Eye (tissue), 1 donor: ENCODE measurements at places on chromosomes 3 and 15.

DNA sequence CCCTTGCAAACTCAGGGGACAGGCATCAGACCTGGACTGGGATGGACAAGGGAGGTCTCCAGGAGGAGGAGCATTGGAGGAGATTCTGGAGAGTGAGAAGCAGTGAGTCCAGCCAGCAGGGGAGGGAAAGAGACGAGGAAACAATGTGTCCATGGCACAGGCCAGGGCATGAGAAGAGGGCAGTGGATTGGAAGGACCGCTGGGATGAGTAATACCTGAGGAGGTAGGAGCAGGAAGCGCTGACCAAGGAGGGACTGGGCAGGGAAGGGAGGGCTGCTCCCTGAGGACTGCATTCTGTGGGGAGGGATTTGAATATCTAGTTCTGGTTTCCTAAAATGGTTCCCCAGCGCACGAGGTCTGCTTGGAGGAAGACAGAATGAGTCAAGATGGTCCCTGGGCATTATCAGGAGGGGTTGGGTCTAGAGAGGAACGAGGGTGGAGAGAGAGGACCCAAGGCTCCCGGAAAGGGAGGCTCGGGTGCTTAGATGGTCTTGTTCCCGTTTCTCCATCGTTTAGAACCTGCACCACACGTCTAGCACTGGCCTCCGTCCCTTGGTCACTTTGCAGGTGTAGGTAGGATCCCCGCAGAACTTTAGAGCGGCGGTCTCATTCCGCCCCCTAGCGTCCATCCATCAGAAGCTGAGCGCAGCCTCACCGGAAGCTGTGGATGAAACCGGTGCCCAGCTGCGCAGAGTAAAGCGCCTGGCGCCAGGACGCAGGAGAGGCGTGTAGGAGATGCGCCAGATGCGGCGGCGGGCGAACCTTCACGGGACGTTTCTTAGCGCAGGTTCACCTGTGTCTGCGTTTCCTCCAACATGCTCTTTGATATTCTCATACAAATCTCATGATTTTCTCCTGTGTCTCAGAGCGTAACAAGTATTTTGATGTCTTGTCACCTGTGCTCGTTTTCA, 190.7 kb upstream of the NDN start:
- DNase-seq: peak; percentile 81

- no peak for DNase-seq
These were observed 30.1 kb downstream of the CFAP161 start for GRCh38 chr15:81163961-81164800.

GRCh38 chr15:68344600-68344999, 67.1 kb downstream of the FEM1B start:
- DNase-seq: no peak

GRCh38 chr3:12461097-12461649, 23.1 kb upstream of the TSEN2 start:
- DNase-seq: no peak

GRCh38 chr15:26260517-26261133, 397.5 kb upstream of the ATP10A start:
- DNase-seq: peak; percentile 73

DNA sequence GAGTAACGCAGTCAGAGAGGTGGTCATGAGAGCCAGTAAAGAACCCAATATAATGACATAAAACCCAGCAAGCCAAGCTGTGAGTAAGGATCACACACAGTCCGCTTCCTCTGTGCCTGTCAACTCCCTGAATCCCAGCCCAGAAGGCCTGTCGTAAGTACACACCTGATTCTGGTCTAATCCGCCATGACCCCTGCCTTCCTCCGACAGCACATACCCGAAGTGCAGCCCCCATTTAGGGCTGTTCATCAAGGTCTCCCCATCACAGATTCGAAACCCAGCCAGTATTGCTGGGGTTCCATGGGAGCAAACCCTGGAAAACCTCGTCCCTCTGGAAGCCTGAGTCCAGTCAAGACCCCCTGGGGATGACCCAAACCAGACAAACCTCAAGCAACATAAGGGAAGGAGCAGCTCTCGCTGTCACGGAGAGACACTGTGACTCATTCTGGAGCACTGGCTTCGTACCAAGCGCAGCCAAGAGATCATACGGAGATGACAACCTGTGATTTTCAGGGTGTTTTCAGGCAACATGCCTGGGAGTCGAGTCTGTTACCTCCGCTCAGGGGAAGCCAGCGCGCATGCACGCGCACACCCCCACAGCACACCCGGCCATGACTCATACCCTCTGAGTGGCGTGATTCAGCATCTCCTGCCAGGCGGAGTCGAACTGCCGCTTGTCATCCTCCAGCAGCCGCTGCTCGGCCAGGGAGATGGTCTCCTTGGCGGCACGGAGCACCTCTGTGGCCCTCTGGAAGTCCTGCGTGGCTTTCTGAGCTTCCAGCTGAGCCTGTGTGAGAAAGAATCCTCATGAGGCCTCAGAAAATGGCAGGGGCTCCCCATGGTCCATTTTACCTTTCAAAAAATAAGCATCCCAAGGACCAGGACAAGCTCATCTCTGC, 63.0 kb downstream of the SH3BP5 start:
- DNase-seq: no peak

- DNase-seq: no peak
These were observed 17.4 kb downstream of the SLC35A5 start for GRCh38 chr3:112579232-112579631.

DNA sequence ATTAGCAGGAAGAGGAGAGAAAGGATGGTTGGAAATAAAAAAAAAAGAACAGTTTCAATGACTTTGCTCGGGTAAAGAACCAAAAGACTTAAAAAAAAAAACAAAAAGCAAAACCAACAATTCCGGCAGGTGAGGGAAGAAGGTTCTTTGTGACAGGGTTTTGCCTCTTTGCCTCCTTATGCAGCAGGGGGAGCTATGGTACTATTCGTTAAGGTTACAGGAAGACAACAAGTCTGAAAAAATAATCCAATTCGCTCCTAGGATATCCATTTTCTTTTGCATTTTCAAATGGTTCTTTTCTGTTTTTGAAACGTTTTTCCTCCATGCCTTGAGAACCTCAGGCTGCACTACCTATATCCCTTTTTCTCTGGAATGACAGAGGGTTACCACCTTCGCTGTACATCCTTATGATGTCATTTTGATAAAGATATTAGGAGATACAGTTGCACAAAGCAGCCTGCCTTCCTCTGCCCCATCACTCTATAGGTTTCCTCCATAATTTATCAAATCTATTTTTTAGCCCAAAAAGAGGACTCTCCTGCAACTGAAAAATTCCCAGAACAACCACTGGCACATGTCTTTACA, 55.0 kb downstream of the CFAP20DC start:
- DNase-seq: peak; percentile 91

- no peak for DNase-seq
These were observed 3.5 kb upstream of the PLA2G4E start for GRCh38 chr15:42024303-42024702.

- peak; percentile 30 for DNase-seq
These were observed 1.1 kb downstream of the RIOX2 start for GRCh38 chr3:97970956-97971620.

DNA sequence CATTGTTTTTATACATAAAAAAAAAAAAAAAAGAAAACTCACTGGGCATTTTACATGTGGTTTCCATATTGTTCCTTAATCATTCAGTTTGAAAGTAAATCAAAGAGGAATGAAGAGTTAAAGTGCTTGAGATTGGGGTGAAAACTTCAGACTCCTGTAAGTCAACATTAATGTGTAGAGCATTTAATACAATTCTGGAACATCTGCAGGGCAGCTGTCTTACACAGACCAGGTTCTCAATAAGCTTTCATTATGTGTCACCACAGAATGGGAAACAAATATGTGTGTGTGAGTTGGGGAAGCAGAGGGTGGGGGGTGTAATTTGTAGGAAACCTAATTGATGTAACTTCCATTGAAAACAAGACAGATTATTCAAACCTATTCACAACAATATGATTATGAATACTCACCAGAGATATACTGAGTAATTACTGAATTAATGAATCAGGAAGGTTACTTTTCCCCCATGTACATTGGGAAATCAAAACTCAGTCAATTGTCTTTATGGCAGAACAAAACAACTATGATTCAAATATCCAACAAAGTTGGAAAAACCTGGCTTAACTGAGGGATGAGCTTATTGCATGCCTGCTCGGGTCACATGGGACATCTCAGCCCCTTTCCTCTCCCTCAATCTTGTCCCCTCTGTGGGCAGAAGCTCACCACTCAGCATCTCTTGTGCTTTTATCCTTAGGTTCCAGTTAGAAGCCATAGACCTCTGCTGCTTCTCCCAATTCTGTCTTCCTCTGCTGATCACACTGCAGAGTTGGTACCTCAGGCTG, 281.2 kb upstream of the THBS1 start:
- DNase-seq: no peak

- DNase-seq: peak; percentile 90
These were observed 23.5 kb downstream of the DNAH1 start for GRCh38 chr3:52339612-52340011.

- DNase-seq: peak; percentile 91
These were observed 1.1 kb upstream of the PIK3CA start for GRCh38 chr3:179146911-179147513.

DNA sequence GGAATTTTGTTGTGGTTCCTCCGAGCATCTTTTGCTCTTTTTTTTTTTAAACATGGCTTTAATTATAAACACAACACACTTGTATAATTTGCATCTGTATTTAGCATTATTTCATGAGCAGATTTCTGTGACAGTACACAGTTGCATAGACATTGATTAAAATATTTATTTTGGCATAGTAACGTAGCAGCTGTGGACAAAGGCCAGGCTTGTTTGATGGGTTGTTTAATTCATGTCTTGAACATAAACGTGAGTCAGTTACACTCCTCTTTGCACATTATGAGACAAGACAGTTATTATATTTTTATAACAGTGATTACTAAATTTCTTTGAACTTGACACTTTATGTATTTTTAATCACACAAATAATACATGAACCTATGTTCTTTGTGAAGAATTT, 182.5 kb downstream of the CACNA2D3 start:
- no peak for DNase-seq

DNA sequence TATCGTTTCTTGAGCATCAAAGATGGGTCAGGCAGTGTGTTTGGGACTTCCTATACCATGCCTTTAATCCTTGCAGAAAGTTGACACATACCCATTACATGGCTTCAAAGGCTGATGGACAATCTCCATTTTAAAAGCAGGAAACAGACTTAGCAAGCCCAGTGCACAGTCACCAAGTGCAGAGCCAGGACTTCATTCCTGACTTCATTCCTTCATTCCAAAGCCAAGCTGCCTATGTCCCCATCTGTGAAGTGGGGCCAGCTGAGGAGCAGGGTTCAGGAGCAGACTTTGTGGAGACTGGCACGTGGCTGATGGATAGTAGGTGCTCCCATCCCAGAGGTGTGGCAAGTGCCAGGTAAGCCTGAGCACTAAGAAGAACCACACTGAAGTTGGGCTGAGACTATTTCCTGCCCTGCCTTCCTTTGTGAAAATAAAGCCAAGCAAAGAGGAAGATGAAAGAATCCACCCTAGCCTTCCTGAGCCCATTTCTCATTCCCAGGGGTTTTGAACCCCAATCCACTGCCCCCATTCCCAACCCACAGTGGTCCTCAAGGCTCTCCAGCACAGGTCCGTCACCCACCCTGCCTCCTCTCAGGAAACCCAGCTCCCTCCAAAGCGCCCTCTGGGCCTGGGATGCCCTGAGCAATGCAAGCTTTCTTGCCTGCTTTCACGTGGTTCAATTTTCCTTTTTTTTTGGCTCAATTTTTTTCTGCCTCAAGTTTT, 1.8 kb downstream of the CX3CR1 start:
- no peak for DNase-seq

- DNase-seq: no peak
These were observed 8.1 kb downstream of the ABTB1 start for GRCh38 chr3:127680798-127681221.

- no peak for DNase-seq
These were observed 1.2 kb downstream of the PIGB start for GRCh38 chr15:55320238-55320550.

- no peak for DNase-seq
These were observed 6.8 kb downstream of the UBL7 start for GRCh38 chr15:74453925-74454763.

- DNase-seq: no peak
These were observed 17.1 kb downstream of the ARHGAP31 start for GRCh38 chr3:119311081-119311925.

- DNase-seq: no peak
These were observed 42.2 kb upstream of the ATP1B3 start for GRCh38 chr3:141834292-141834691.

- DNase-seq: no peak
These were observed 30.0 kb downstream of the KLHL25 start for GRCh38 chr15:85764649-85765277.
